ENCODE measurements at places on chromosomes 2 and 18.

DNA sequence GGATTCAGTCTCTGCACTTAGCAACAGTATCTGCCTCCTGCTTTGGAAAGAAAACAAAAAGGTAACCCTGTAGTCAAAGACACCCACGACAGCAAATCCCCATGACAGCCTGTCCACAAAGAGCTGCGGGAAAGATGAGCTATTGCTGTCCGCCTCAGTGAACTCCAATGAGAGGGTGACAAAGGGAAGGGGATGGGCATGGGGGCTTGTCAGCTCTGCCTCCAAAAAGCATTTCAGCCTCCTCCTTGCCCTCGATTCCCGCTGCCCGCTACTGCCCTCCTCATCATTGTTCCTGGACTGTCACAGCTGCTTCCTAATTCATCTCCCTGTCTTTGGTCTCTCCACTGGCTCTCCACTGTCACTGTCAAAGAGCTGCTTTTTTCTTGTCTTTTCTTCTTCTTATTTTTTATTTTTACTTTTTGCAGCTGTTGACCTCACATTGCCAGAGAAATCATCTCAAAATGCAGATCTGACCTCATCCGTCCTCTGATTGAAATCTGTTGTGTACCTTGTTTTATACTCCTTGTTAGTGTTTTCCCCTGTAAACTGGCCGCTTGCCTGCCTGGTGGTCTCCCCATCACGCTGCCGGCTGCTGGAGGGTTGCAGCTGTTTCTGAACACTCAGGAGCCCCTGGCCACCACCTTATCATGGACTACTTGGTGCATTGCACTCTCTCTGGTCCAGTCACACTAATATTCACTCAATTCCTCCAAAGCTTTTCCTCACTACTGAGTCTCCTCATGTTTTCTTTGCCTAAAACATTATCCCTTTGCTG lies 7.9 kb upstream of the E2F6 start:
- no peak for DNase-seq

GRCh38 chr2:217926801-217927200 lies 76.0 kb downstream of the TNS1 start:
- no peak for DNase-seq

- no peak for DNase-seq
Observed at GRCh38 chr2:119718501-119719260, 39.7 kb downstream of the TMEM177 start.

- no peak for DNase-seq
Observed at GRCh38 chr2:63064661-63065060, 14.0 kb downstream of the OTX1 start.

- DNase-seq: no peak
Observed at GRCh38 chr18:40088130-40088529, 1866.9 kb upstream of the PIK3C3 start.

Measured in activated CD4-positive, alpha-beta T cell treated with anti-CD3 and anti-CD28 coated beads, Interleukin-2, amount 10 ng/mL, durations not matched to agents 7 days and 5 days (primary cell).